ENCODE measurements at places on chromosomes 2 and 18.

GRCh38 chr2:109209412-109209811 lies 80.4 kb downstream of the SH3RF3 start:
- no peak for DNase-seq

- no peak for DNase-seq
These were observed 73.3 kb upstream of the ATIC start for GRCh38 chr2:215238485-215239098.

GRCh38 chr2:236833501-236834073 lies 252.1 kb upstream of the COPS8 start:
- no peak for DNase-seq

- no peak for DNase-seq
These were observed 1088.9 kb upstream of the PIK3C3 start for GRCh38 chr18:40866013-40866645.

DNA sequence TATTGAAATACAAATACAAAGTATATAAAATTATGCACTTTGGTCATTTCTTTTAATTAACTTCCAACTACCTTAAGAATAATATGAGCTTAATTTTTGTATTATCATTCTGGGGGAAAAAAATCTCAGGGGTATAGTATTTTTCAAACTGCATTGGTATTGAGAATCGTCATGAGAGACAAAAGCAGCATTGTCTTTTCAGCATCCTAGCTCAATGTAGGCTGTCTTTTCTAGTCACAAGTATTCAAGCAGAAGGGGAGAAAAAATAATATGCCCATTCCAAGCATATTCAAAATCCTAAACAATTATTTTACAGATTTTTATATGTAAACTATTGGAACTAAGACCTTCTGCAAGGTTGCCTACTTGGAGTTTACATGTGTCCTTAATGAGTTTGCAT lies 693.3 kb downstream of the LRP1B start:
- no peak for DNase-seq

DNA sequence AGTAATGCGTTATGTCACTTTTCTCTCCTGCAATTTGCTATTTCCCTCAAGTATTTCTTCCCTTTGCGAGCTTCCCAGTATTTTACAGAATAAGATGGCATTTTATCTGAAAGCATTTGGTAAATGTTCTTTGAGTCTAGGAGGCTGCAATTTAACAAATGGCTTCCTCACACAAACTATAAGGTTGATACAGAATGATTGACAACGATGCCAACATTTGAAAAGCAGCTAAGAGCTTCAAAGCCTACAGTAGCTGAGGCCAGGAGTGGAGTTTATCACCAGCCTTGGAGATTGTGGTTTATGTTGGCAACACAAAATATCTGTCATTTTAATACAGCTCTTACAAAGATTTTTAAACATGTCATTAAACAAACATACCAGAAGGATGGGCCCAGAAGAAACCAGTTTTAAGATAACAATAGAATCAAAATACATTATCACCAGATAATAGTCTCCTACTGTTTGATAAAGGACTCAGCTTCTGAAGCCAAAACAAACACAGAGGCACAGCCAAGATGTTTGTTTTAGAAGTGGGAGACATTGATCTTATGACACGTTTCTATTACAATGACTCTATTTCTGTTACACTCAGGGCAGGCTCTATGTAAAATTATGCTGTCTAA lies 711.4 kb upstream of the ACVR2A start:
- no peak for DNase-seq
